ENCODE measurements at places on chromosomes 11 and 22. TPM values are rescaled to one million over a fixed set of nuclear protein-coding genes. Genes with fewer than 3 reads are reported as not detected.

- DNase-seq, result no peak
Observed at GRCh38 chr22:23226497-23226850, 46.2 kb downstream of the BCR start.

DNA sequence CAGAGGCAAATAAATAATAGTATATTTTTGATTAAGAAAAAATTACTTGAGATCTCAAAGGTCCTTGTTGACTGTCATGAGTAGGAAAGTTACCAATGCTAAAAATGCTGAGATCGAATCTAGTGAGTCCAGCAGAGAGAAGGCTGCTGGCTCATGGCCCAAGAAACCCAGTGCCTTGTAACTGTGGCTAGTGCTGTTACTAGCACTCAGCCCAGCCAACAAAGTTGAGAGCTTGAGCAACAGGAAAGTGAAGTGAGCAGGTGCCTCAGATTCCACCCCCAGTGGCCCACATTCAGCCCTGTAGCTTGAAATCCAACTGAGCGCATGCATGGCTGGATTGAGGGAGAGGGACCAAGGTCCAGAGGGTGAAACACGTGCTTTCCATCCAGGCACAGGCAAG lies 398.2 kb downstream of the SHANK2 start:
- DNase-seq, result no peak

- no peak for DNase-seq
Observed at GRCh38 chr11:24588081-24588480, 91.2 kb downstream of the LUZP2 start.

- DNase-seq, result no peak
Observed at GRCh38 chr11:117754030-117754429, 43.0 kb downstream of the DSCAML1 start.

- peak; percentile 16 for DNase-seq
Observed at GRCh38 chr22:36026741-36027140, 1.9 kb downstream of the RBFOX2 start.

GRCh38 chr11:100825626-100826025 lies 138.5 kb downstream of the ARHGAP42 start:
- DNase-seq, result no peak

GRCh38 chr11:63564784-63565350 lies 1.7 kb upstream of the PLAAT2 start:
- no peak for DNase-seq

The OR51B5 gene
- 0.82 TPM for total RNA-seq

- DNase-seq, result no peak
Observed at GRCh38 chr11:116189408-116190170, 583.2 kb downstream of the BUD13 start.

The PGA3 gene
- total RNA-seq, result 0.80 TPM

The HBB gene
- total RNA-seq, result not detected

The EHBP1L1 gene
- total RNA-seq, result 4.7 TPM

DNA sequence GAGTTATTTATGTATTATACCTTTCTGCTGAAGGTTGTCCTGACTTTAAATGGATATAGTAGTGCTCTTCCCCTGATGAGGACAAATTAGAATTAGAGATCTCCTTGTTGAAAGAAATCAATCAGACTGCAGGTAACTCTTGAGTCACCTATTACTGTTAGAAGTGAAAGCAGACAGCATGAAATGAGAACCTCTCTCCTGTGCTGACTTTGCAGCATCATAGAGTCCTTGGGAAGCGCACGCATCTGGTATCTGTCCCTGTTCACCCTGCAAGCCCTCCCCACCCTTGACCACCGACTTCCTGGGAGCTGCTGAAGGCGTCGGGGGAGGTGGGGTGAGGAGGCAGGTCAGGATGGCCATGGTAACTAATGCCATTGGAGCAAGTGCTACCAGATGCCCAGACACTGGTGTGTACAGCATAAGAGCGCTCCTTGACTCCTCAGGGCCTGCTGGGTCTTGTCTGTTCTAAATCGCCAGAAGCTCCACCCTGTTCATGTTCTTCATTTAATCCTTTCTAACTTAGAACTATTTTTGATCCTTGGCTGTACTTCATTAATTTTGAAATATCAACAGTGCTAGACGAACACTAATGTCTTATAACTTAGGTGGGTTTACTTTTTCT lies 143.9 kb downstream of the WNT7B start:
- DNase-seq, result no peak

DNA sequence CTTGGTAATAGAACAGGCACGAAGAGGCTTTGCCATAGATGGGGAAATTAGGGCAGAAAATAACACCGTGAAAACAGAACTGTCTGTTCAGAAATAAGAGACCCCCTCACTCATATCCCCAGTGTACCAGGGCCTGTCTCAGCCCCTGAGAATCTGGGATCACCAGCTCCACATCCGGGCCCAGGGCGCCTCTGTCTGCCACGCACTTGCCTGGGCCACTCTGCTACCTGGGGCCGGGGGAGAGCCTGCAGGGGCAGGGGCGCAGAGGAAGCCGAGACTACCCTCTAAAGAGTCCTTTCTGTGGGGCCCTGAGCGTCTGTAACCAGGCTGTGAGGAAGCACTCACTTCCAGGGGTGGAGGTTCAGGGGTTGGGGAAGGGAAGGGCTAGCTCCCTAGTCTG lies 19.8 kb downstream of the NECTIN1 start:
- DNase-seq, result no peak

DNA sequence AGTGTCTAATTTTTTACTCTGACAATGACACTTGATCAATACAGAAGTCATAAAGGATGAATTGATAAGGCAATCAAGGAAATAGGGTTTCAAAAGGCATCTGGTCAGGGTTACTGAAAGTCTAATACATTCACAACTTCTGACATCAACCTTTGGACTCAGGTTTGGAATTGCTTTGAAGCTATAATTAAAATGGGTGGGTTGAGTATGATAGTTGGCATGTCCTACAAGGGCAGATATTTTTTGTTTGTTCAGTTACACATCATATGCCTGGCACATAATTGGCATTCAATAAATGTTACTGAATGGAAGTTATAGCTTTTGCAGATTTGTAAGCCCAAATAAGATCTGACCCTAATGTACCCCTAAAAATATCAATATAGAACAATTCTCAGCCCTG lies 7.3 kb upstream of the FUT4 start:
- no peak for DNase-seq

DNA sequence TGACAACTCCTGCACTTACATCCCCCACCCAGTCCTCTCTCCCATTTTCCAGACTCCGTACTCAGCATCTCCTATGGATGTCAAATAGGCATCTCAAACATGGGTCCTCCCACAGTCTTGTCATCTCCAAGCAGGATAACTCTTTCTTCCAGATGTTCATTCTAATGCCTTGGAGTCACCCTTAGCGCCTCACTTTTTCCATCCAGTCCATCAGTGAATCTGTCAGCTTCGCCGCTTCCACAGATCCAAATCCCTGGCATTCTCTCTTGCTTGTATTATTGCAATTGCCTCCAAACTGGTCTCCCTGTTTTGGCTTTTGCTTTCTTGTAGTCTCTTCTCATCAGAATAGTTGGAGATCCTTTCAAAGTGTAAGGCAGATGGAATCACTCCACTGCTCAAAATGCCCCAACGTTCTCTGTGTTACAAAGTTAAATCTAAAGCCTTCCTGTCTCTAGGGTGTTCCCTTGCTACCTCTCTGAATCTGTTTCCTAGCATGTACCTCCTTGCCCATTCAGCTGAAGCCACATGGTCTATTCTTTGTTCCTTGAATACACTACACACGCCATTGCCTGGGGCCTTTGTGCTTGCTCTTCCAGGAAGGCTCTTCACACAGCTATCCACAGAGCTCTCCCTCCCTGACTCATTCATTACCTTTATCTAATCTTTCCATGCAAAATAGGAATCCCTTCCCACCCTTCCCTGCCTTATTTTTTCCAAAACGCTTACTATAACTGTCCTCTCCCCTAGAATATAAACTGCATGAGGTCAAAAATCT lies 64.8 kb downstream of the UBASH3B start:
- no peak for DNase-seq
